ENCODE measurements at places on chromosomes 3 and 15.

GRCh38 chr3:149958171-149958796 is 12.4 kb downstream of the PFN2 start:
- no peak for DNase-seq

- DNase-seq: no peak
Measured at GRCh38 chr15:73568564-73569280, 64.5 kb downstream of the NPTN start.

DNA sequence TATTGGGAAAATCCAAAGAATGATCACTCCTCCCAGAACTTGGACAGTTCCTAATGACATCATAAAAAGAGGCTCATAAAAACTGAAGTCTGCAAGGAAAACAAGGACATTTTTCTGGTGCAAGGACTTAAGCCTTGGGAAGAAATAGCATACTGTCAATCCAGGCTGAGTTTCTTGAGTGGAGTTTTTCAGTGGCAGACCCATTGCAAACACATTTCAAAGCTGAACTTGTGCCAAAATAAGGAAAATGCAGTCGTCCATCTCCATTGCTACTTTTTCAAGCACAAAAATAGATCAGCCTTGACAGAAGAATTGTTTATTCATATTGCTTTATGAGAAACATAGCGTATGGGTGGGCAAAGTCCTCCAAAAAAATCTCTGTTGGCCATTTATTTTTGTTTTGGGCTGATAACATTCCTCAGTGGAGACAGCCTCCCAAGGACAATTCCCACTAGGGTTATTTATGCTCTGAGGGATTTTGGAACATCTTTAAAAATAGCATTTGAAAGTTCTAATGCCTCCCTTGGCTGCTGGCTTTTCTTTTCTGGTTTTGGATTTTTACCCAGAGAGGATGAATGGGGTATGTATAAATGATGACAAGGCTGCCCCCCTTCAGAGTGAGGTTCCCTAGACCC is 220.0 kb downstream of the CADPS start:
- no peak for DNase-seq

DNA sequence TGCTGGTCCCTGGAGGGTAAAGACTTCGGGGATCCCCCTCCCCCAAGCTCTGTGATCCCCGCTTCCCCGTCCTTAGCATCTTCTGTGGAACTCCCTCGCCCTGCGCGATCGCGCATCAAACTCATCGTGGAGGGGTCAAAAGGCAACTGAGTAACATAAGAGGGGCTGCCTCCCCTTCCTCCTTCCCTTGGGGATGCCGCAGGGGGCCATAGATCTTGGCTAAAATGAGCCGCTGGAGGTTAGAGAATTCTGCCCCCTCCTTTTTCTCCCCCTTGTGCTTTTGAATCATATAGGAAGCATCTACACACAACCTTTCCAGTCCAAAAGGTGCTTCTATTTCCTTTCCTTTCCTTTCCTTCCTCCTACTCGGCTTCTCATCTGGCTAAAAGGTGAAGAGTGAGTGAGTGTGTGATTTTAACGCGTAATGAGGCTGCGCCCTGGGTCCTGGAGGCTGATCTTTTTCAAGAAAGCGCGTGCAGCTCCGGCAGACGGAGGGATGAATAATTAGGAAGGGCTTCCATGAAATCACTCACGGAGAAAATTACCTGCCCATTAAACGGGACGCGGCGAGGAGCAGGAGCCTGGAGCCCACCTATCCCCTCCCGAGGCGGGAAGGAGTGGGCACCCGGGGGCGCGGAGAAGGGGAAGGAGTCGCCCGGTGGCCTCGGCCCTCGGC is 831 bp upstream of the ROBO2 start:
- DNase-seq: no peak
